Sigmoid colon (tissue), 7 donors: ENCODE measurements at places on chromosomes 12 and 14. TPM values are rescaled to one million over a fixed set of nuclear protein-coding genes. Genes with fewer than 3 reads are reported as not detected.
A peak's percentile ranks its signal among the peaks of the same experiment; 100 is the strongest.

DNA sequence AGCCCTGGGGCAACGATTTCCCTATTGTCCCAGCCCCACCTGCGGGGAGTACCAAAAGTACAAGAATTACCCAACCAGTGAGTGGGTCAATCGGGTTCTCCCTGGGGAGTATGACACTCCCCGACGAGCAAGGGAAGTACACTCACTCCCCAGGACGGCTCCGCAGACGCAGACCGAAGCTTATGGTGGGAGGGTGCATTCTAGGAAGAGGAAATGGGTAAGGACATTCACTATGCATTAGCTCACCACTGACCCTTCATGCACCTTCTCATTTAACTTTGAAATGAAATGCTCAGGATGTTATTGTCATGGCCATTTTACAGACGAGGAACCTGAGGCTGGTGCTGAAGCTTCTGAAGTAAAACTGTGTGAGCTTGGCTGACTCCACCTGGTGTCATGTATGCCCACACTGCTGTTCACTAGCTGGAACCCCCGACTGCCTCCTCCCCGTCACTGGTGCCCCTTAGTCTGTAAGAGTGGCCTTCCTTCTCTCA lies 45.8 kb upstream of the TMED10 start:
- H3K27me3 ChIP-seq: no peaks in the 10 kb centered on the region
- no peak overlapping the region for H3K4me3 ChIP-seq
- H3K36me3 ChIP-seq: no peaks in the 10 kb centered on the region
- no peaks in the 10 kb centered on the region for H3K4me1 ChIP-seq
- DNase-seq: peak; percentile 73

- DNase-seq: no peak
- H3K36me3 ChIP-seq: peaks cover 4% of the 10 kb centered on the region
- no peak overlapping the region for H3K27ac ChIP-seq
Measured at GRCh38 chr12:3081886-3082285, 4.7 kb downstream of the TSPAN9 start.

GRCh38 chr12:6369916-6370575 lies 5.3 kb downstream of the SCNN1A start:
- H3K36me3 ChIP-seq: no peaks in the 10 kb centered on the region
- H3K4me3 ChIP-seq: no peak overlapping the region
- H3K4me1 ChIP-seq: peaks cover 12% of the 10 kb centered on the region
- no peak for DNase-seq

- no peak for DNase-seq
- H3K27ac ChIP-seq: no peak overlapping the region
- no peaks in the 10 kb centered on the region for H3K36me3 ChIP-seq
Measured at GRCh38 chr14:86712727-86713126, 1182.8 kb downstream of the FLRT2 start.

- no peak overlapping the region for H3K4me3 ChIP-seq
- no peaks in the 10 kb centered on the region for H3K27me3 ChIP-seq
- no peak for DNase-seq
- H3K4me1 ChIP-seq: peaks cover 8% of the 10 kb centered on the region
- no peaks in the 10 kb centered on the region for H3K36me3 ChIP-seq
- no peak overlapping the region for H3K27ac ChIP-seq
Measured at GRCh38 chr14:103444837-103445524, 59.8 kb downstream of the MARK3 start.

- no peak overlapping the region for H3K4me3 ChIP-seq
- H3K4me1 ChIP-seq: no peaks in the 10 kb centered on the region
- no peak overlapping the region for H3K27ac ChIP-seq
- no peaks in the 10 kb centered on the region for H3K36me3 ChIP-seq
Measured at GRCh38 chr12:93618891-93619410, 46.5 kb downstream of the SOCS2 start.

DNA sequence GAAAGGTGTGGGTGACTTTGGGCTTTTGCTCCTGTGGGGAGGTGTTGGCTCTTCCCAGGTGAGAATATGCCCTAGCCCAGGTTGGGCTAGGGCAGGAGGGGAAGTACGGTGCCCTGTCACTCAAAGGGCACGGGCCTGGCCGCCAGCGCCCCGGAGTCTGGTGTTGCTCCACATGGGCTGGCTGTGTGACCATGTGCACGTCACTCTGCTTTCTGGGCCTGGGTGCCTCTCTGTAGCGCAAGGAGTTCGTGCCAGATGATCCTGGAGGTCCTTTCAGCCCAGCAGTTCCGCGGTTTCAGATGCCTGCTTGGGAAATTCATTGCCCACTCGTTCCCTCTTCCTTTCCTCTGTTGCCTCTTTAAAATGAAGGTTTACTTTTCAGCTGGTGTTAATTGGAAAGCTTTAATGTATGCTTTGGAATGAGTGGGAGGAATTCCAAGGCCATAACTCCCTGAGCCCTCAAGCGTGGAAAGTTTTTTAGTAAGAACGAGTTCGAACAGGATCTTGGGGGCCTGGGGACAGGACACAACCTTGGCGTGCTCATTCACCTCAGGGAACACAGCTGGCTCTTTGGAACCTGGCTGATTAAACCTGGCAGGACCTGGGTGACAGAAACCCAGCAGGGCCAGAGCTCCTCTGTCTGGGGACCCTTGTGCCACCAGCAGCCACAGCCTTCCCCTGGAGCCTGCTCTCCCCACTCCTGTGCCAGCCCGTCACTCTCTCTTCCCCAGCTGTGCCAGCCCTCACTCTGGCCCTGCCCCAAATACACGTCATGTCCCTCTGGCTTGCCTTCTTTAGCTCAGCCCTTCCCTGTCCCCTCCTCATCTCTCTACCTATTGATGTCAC lies 42.8 kb downstream of the TSPAN9 start:
- DNase-seq: no peak
- peak overlapping the region; percentile 4 for H3K27ac ChIP-seq
- H3K36me3 ChIP-seq: no peaks in the 10 kb centered on the region
- no peak overlapping the region for H3K4me3 ChIP-seq

GRCh38 chr12:4933411-4933810 lies 23.7 kb downstream of the KCNA1 start:
- no peak overlapping the region for H3K4me3 ChIP-seq
- H3K27ac ChIP-seq: no peak overlapping the region
- H3K4me1 ChIP-seq: no peaks in the 10 kb centered on the region
- H3K27me3 ChIP-seq: no peaks in the 10 kb centered on the region
- DNase-seq: no peak

GRCh38 chr14:101706509-101707067 lies 54.9 kb upstream of the PPP2R5C start:
- peak overlapping the region; percentile 52 for H3K27ac ChIP-seq
- no peak for DNase-seq
- H3K27me3 ChIP-seq: peaks cover 12% of the 10 kb centered on the region
- no peak overlapping the region for H3K4me3 ChIP-seq

DNA sequence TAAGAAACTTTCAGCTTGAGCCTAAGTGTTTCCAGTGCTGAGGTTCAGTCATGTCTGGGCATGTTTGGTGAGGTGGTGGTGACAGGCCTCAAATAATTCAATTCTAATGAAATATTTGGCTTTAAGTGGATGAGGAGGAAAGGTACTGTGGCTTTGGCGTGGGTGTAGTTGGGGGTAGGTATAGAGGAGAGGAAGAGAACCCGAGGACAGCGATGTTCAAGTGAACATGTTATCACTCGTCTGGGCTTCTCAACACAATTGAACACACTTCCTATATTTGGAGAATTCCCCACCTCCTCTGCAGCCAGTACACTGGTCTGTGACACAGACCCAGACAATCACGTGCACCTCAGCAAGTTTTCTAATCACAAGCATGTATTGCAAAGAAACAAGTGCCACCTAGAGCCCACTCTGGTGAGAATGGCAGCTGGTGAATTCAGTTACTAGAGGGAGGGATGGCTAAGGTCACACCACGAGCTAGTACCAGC lies 53.0 kb downstream of the IFNG-AS1 start:
- no peak overlapping the region for H3K4me3 ChIP-seq

DNA sequence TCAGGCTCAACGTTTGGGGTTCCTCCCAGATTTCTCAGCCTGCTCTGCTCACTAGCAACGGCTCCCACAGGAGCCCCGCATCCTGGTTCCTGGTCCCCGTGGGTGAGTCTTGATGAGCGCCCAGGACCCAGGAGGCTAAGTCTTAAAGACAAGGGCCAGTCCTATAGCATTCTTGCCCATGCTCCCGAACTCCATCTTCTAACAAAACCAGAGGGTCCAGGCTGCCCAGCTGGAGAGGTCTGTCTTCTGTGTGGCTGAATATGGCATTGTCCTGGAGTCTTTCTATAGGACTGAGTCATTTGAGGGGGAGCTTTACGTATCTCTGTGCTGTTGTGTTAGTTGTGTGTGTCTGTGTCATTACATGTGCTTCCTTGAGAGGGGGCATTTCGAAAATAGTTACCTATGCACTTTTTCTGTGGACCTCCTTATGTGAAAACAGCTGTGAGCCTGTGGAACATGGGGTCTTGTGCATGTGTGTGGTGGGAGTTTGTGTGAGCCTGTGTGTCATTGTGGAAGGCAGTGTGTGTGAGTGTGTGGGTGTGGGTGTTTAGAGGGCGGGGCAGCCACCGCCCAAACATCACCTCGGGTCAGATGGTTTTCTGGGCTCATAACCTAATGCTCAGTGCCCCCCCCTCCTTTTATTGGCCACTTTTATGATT lies 9.1 kb upstream of the TBX5 start:
- no peaks in the 10 kb centered on the region for H3K4me1 ChIP-seq
- H3K27ac ChIP-seq: no peak overlapping the region
- no peak for DNase-seq
- no peak overlapping the region for H3K4me3 ChIP-seq
- no peaks in the 10 kb centered on the region for H3K36me3 ChIP-seq
- peaks cover 81% of the 10 kb centered on the region for H3K27me3 ChIP-seq

- H3K36me3 ChIP-seq: no peaks in the 10 kb centered on the region
- DNase-seq: no peak
- H3K27ac ChIP-seq: no peak overlapping the region
- no peaks in the 10 kb centered on the region for H3K27me3 ChIP-seq
- H3K4me1 ChIP-seq: no peaks in the 10 kb centered on the region
Measured at GRCh38 chr12:127113945-127114344, 1153.0 kb upstream of the TMEM132C start.

DNA sequence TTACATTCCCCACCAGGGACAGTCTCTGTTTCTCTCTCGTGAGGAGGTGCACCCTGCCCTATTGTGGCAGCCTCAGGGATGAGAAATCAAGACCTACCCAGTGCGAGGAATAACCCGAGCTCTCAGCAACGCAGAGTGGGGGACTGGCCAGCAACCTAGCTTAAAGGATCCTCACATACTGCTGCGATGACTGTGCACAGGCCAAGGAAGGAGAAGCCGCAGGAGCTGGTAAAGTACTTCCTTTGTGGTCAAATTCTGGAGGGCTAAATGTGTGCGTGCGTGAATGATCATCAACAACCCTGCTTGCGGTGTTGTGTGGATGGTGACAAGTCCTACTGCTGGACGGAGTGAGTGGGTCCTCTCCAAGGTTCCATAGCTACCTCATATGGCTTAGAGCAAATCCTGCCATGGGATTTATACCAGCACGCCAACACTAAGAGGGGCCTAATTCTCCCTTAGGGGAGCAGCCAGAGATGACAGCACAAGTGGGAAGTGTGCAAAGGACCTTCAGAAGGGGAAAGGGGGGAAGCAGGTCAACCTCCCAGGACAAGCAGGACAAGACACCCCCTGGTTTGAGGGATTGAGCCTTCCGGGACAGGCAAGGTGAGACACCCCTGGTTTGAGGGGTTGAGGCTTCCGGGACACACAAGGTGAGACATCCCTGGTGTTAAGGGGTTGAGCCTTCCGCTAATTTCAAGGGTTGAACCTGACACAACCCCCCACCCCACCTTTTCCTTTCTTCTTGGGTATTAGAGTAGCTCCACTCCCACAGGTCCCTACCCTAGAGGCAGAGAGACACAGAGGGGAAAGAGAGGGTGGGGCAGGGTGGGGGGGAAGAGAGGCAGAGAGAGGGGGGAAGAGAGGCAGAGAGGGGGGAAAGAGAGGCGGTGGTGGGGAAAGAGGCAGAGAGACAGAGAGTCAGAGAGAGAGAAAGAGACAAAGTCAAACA lies 58.8 kb upstream of the AP4S1 start:
- no peak overlapping the region for H3K4me3 ChIP-seq
- H3K27me3 ChIP-seq: no peaks in the 10 kb centered on the region
- H3K36me3 ChIP-seq: no peaks in the 10 kb centered on the region
- H3K4me1 ChIP-seq: peaks cover 13% of the 10 kb centered on the region
- DNase-seq: no peak

GRCh38 chr14:38078393-38078792 lies 129.3 kb upstream of the SSTR1 start:
- H3K4me3 ChIP-seq: no peak overlapping the region
- no peaks in the 10 kb centered on the region for H3K4me1 ChIP-seq

GRCh38 chr14:61260939-61261776 lies 20.0 kb downstream of the TMEM30B start:
- H3K4me1 ChIP-seq: no peaks in the 10 kb centered on the region
- no peak for DNase-seq
- H3K27ac ChIP-seq: no peak overlapping the region

DNA sequence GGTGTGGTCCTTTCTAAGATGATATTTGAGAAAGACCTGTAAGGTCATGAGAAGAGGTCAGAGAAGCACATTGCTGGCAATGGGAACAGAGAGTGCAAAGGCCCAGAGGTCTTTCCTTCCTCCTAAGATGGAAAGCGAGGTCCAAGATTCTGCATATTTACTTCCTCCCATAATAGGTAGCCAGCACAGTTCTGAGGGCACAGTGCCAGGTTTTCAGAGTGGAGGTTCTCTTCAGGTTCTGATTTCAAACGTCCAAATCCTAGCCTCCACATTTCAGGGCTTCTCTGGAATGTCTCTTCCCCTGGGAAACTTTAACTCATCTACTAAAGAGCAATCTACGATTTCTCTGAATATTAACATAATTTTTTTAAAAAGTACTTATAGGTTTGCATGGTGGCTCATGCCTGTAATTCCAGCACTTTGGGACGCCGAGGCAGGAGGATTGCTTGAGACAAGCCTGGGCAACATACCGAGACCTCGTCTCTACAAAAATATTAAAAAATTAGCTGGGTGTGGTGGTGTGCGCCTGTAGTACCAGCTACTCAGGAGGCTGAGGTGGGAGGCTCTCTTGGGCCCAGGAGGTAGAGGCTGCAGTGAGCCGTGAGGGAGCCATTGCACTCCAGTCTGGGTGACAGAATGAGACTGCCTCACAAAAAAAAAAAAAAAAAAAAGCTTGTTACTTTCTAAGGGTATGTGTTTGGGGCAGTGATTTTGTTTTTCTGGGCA lies 526 bp upstream of the MRPL42 start:
- H3K27ac ChIP-seq: peak overlapping the region; percentile 90
- DNase-seq: no peak
- H3K4me1 ChIP-seq: peaks cover 24% of the 10 kb centered on the region
- H3K36me3 ChIP-seq: peaks cover 18% of the 10 kb centered on the region
- H3K4me3 ChIP-seq: peak overlapping the region; percentile 74
- no peaks in the 10 kb centered on the region for H3K27me3 ChIP-seq

- no peak for DNase-seq
- H3K27ac ChIP-seq: no peak overlapping the region
- H3K4me3 ChIP-seq: no peak overlapping the region
- no peaks in the 10 kb centered on the region for H3K27me3 ChIP-seq
- H3K4me1 ChIP-seq: no peaks in the 10 kb centered on the region
- H3K36me3 ChIP-seq: no peaks in the 10 kb centered on the region
Measured at GRCh38 chr12:69894800-69895383, 69.9 kb downstream of the MYRFL start.

The SLC25A21 gene
- total RNA-seq: 1.5 TPM

The E2F7 gene
- 0.14 TPM for total RNA-seq

The LLPH gene
- total RNA-seq: 5.0 TPM

The NEUROD4 gene
- not detected for total RNA-seq

The BCL11B gene
- total RNA-seq: 0.28 TPM

The FAM181A gene
- total RNA-seq: not detected

The ANKS1B gene
- 32.4 TPM for total RNA-seq
